ENCODE measurements at places on chromosomes 2 and 18.
A peak's percentile ranks its signal among the peaks of the same experiment; 100 is the strongest.

DNA sequence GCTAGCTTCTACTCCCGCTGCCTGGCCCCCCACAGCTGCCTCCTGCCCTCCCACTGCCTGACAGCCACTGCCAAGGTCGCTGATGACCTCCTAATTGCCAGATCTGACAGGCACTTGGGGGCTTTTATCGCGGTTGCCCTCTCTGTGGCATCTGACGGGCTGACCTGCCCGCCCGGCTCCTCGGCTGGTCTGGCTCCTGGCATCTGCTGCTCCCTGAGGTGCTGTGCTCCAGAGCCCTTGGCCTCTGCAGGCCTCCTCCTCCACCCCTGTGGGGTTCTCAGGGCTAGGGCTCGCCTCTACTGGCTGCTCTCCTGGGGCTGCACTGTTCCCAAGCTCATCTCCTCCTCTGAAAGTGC, 43.1 kb downstream of the INHBB start:
- no peak for DNase-seq

DNA sequence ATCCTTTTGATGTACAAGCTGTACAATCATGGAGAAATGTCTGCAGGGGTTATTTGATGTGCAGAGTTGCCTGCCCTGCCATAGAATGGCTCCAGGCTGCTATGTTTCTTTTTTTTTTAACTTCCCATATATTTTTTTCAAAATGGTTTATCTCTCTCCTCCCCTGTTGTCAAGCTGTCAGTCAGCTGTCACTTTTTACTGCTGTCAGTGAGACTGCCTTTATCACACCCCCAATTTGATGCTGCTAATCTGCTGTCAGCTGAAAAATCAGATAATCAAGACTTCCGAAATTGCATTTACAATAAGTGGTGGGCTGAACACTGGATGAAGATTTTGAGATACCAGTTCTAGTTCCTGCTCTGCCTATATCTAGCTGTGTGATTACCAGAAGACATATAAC, 382.6 kb downstream of the ZEB2 start:
- DNase-seq, result no peak

DNA sequence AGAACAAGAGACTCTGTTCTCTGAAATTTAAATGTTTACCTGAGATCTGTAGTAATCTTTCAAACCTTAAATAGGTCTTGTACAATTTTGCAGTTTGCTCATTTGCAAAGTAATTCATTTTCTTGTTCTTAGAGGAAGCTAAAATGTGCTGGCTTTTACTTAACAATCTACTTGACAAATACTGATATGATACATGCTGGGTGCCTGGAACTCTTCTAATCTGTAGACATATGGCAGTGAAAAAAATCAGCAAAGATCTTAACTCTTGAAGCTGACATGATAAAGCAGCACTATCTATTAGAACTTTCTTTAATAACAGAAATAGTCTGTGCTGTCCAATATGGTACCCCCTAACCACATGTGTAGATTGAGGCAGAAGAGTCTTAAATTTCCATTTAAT, 1352.8 kb upstream of the SLC39A10 start:
- DNase-seq, result no peak

- peak; percentile 3 for DNase-seq
Observed at GRCh38 chr2:209334188-209335017, 89.4 kb upstream of the MAP2 start.

DNA sequence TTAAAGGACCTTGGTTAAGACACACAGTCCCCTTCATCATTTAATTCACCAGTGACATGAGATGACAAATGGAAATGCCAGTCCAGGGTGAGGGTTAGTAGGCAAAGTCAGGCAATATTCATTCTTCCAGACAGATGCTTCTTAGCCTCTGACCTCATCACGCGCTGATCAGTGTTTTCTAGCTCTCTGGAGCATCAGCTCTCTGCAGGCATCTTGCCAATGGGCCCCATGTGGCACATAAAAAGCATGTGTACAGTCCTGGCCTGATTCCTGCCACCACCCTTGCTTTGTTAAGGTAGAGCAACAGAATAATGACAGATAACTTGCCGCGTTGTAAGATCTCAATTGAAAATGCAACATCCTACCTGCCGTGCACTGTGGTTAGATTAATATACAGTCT, 20.3 kb upstream of the NPAS2 start:
- no peak for DNase-seq

DNA sequence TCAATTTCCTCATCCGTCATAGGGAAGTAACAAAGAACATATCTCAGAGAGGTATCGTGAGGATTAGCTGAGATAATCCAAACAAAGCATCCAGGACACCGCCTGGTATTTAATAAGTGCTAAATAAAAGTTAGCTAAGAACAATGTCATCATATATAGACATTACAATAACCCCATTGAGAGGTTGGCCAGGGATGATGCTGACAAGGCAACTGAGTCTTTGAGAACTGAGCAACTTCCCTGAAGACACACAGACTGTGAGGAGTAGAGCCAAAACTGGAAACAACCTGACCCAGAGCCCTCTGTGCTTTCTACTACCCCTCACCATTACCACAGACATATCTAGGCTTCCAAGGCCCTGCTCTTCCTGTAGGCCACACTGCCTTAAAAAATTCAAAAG, 1.6 kb upstream of the DCTN1 start:
- no peak for DNase-seq

GRCh38 chr2:226791056-226791486, 8.5 kb downstream of the IRS1 start:
- DNase-seq, result peak; percentile 37

GRCh38 chr18:43170586-43170985, 55.1 kb upstream of the RIT2 start:
- DNase-seq, result no peak

DNA sequence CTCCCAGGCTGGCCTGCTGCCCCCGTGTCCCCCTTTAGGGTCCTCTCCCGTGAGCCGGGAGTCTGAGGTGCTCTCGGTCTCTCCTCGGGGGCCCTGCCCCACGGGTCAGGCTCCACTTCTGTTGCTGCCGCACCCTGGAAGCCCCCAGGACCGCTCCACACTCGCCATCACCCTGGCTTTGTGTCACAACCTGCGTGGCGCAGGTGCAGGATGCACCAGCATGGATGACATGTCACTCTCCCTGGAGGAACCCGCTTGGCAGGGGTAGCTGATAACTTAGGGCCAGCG, 10.8 kb upstream of the ARHGEF4 start:
- no peak for DNase-seq

DNA sequence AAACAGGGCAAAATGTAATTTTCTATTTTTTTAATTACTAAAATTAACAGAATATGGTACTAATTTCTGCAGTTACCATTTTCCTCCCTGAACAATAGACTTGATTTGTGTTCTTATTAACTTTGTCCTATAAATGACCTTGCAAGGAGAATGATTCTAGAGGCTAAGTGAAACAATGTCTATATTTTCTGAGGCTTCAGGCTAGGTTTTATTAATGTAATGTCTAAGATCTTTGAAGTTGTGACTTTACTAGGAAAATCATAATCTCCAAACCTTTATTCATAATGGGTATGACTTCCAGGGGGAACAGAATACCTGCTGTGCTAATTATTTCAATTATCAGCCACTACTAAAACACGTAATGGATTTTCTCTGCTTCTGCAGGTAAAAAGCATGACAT, 94.4 kb downstream of the TAF4B start:
- DNase-seq, result no peak

- DNase-seq, result no peak
Observed at GRCh38 chr2:211833582-211834279, 704.9 kb downstream of the ERBB4 start.

DNA sequence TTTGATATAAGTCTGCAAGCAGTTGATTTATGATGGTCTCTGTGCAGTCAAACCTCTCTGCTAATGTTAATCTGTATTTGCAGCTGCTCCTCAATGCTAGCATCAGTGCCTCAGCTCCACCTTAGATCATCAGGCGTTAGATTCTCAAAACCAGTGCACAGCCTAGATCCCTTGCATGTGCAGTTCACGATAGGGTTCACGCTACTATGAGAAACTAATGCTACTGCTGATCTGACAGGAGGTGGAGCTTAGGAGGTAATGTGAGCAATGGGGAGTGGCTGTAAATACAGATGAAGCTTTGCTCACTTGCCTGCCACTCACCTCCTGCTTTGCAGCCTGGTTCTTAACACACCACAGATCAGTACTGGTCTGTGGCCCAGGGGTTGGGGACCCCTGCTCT, 18.4 kb downstream of the RBKS start:
- DNase-seq, result no peak

- no peak for DNase-seq
Observed at GRCh38 chr18:48620071-48620470, 81.2 kb downstream of the CTIF start.

DNA sequence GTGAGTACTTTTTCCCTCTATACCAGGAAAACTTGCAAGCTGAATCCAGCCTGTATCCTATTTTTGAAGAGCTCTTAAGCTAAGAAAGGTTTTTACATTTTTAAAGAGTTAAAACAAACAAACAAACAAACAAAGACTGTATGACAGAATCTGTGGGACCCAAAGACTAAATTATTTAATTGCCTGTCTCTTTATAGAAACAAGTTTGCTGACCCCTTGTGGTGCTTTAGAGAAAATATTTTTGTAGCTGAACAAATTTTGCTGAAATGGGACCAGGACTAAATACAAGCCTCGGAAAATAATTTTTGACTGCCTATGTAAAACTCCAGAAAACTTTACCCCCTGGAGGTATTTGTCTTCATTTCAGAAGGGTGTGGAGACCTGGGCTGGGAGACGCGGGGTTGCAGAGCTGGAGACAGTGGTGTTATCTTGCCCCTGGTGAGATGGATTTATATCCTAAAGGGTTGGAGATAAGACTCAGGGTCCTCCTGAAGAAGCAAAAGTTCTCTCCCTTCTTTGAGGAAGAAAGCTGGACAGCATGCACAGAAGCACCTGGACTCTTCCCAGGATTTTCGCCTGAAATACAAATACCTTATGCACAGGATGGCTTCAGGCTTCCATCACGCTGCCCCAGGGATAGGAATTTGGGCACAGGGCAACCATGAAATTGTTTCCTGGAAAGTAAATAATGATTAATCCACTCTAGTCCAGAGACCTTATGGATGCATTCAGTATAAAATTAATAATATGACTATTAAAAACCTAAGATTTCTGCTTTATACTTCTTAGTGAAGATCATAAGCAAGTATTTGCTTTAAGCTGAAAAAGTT, 54.3 kb downstream of the TMX3 start:
- DNase-seq, result no peak

GRCh38 chr2:108632332-108633160, 86.7 kb upstream of the RANBP2 start:
- no peak for DNase-seq

- no peak for DNase-seq
Observed at GRCh38 chr18:63850020-63850419, 37.5 kb upstream of the SERPINB2 start.

DNA sequence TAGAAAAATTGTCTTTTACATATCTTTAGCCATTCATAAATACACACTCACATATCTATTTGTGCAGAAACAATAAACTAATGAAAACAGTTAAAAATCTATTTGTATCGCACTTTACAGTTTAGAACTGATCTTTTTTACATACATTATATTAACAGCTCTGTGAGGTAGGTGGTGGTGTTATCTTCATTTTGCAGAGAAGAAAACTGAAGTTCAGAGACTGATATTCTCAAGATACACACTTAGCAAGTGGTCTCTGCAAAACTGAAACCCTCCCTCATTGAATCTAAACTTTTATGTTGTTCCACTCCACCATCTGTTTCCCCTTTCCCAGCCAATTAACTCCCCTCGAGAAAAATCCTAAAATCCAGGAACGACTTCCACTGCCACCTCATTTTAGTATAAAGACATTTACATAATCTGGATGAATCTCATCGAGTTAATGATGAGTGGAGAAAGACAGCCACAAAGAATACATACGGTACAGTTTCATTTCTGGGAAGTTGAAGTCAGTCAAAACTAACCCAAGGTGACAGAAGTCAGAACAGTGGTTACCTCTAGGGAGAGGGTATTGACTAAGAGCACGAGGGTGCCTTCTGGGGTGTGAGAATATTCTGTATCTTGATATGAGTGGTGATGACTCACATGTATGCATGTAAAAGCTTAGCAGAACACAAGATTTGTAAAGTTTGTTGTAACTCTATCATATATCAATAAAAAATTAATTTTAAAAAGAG, 524.2 kb upstream of the TCF4 start:
- DNase-seq, result no peak

- DNase-seq, result no peak
Observed at GRCh38 chr2:26148501-26148900, 24.4 kb upstream of the GAREM2 start.

GRCh38 chr2:126748929-126749518, 93.1 kb downstream of the GYPC start:
- DNase-seq, result no peak

- no peak for DNase-seq
Observed at GRCh38 chr18:58188996-58189395, 145.0 kb downstream of the NEDD4L start.

DNA sequence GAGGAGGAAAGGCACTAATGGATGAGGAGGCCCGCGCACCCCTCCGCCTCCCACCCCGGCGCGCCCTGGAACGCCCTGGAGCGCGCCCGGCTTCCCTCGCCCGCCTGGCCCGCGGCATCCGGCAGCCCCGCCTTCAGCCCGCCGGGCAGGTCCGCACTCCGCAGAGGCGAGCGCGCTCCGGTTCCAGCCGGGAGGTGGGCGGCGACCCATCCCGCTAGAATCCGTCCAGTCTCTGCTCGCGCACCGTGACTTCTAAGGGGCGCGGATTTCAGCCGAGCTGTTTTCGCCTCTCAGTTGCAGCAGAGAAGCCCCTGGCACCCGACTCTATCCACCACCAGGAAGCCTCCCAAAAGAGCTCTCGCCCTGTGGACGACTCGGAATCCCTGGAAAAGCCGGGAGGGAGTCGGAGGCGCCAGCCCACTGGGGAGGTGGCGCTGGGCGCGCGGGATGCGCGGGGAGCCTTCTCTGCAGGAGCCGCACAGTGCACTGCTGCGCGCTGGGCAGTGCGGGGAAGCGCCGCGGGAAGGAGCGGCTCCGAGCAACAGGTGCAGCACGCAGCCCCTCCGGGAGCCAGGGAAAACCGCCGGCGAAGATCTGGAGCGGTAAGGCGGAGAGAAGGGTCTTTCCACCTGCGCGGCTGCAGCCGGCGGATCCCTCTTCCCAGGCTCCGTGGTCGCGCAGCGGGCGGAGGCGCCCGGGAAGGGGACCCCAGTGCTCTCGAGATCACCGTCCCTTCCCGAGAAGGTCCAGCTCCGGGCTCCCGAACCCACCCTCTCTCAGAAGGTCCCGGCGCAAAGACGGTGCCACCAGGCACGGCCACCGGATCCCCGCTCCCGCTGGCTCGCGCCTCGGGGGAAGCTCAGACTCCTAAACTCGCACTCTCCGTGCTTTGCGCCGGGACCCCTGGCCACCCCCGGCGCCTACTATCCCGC, at the start of gene GALR1:
GALR1 (plus strand) TSS at position 280 of the 932 bp plus-strand sequence. CDS start 701 bp downstream, outside the sequence.
- DNase-seq, result no peak

GRCh38 chr2:189865826-189866225, 81.6 kb downstream of the PMS1 start:
- DNase-seq, result no peak

DNA sequence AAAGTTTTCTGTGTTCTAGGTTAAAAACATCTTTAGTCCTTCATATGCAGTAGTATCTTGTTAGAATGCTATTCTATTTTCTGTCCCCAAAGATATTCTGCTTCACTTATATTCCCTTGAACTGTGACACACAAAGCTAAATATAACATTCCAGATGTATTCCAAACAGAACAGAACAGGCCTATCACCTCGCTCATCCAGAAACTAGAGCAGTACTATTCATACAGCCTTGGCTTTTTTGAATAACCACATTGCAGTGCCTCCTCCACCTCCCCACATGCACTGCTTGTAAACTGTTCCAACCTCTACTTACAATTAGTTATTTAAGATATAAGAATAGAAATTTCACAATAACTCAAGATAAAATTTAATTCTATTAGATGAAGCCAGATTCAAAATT, 196.8 kb downstream of the EXOC6B start:
- no peak for DNase-seq

GRCh38 chr2:163570391-163570790, 165.4 kb downstream of the FIGN start:
- no peak for DNase-seq

- no peak for DNase-seq
Observed at GRCh38 chr2:202031246-202031951, 2.3 kb upstream of the FZD7 start.

Measured in activated CD8-positive, alpha-beta memory T cell treated with anti-CD3 and anti-CD28 coated beads for 48 hours (primary cell).